ENCODE measurements at places on chromosomes 11 and 22.
A peak's percentile ranks its signal among the peaks of the same experiment; 100 is the strongest.

DNA sequence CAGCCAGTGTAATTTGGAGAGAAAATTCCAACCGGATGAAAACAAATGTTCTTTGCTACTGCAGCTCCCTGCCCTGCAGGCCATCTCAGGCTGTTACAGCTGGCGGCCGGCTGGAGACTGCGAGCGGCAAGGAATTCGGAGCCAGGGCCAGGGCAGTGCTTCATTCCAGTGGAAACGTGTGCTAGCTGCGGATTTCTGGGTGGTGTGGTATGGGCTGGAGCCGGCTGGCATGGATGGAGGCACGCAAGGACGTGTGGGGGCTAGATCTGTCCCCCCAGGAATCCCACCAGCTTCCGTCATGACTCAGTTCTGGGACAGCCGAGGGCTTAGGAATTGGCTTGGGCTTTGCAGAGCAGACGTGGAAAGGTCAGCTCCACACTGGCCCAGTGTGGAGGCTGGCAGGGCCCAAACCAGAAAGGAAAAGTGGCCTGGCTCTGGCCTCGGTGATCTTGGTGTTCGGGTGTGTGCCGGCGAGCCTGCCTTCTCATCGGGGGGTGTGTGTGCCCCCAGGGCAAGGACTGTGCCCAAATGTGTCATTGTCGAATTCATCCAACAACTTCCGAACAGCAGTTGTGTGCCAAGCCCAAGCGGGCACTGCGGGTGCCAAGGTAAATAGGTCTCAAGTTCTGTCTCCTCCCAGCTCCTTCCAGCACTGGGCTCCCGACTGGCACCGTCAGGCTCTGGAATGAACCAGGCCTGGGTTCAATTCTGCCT, 48.1 kb upstream of the SHISAL1 start:
- no peak for DNase-seq

DNA sequence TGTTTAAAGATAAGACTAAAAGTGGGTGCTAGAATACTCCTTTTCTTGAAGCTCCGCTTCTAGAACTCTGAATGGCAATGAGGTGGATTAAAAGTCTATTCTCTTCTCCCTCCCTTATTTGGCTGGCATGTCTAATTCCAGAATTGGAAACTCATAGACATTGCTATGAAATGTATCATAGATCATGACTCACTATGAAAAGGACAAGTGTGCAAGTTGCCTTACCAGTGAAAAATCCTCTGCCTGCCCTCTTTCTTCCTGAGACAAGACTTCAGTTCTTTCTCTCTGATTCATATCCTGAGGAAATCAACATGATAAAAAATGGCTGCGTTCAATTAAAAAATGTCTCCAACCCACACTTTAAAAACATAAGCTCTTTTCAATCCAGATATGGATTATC, 73.2 kb upstream of the BLID start:
- DNase-seq: no peak

DNA sequence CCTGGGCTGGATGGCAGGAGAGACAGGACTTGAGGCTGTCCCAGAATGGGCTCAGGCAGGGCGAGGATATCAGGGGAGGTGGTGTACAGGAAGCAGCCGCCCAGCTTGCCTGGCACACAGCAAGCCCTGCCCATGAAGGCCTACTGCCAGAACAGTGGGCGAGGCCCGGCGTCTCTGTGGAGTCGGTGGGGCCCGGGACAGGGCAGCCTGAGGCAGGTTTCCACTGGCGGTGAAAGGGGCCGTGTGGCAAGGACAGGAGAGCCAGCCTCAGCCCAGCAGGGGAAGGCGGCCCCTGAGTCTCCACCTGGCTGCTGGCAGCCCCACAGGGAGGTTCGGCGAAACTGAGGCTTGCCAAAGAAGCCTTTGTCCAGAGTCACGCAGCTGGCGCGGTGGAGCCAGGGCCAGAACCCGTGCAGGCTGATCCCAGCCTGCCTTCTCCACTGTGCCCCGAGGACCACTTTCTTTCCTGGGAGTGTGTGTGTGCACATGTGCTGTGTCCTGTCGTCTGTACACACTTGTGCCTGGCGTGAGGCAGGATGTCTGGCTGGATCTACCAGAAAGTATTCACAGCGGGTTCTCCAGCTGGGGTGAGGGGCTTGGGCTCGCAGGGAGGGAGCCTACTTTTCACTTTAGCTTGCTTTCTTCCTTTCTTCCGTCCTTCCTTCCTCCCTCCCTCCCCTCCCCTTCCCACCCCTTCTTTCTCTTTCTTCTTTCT, 1.2 kb downstream of the TSPO start:
- peak; percentile 91 for DNase-seq

DNA sequence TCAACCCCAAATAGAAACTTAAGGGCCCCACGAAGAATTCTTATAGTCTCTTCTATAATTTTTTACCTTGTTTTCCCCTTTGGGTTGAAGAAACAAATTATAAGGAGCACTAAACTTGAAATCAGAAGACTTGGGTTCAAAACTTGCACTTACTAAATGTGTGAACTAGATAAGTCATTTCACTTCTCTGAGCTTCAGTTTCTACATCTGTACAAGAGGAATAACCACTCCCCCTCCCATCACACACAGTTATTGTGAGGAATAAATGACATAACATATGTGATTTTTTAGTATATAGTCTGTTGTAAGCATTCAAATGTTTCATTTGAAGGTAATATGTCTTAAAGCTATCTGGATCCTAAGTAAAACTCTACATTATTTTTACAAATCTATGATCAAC, 78.8 kb downstream of the LIF start:
- no peak for DNase-seq

- DNase-seq: no peak
These were observed 12.7 kb upstream of the CTSD start for GRCh38 chr11:1776331-1776851.
